Left lung (tissue), 14 donors: ENCODE measurements at places on chromosomes 5 and 9. TPM values are rescaled to one million over a fixed set of nuclear protein-coding genes. Genes with fewer than 3 reads are reported as not detected.

DNA sequence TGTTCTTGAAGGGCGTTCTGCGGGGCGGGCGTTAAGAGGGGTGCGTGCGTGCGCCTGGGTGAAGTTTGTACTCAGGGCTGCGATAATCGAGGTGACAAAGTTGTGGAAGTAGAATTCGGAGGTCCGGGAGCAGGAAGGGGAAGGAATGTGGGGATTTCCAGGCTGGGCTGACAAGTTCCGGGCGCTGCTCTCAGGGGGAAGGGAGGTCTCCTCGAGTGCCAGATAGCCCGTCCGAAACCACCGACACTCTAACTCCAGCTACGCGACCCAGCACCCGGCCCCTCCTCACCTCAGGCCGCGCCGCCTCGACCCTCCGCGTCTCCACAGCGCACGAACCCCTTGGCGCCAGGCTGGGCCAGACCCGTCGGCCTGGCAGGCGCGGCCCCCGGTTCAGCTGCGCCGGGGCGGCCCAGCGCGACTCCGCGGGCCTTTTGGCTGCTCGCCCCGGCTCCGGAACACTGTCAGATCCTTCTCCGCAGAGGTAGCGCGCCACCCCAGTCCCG, at the start of gene IL6ST:
Gene IL6ST, minus strand, starts transcription at position 469 of the 503 bp plus-strand sequence. CDS start 18,685 bp downstream, outside the sequence.
- peak; percentile 76 for DNase-seq

DNA sequence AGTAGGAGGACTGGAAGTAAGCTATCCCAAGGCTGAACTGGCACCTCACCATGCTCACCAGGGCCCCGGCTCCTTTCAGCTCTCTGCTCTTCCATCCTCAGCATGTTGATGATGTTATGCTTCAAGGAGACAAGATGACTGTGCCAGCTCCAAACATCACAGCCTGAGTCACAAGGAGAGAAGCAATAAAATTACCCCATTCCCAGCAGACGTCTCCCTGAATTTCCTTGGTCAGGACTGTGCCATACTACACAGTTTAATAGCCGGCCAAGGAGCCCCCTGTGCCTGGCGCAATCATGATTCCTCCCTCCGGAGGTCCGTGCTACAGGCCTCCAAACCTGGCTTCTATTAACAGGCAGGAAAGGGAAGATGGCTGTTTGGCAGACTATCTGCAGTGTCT, 51.2 kb upstream of the ROR2 start:
- DNase-seq, result no peak

Gene CHSY3
- 6.2 TPM for polyA plus RNA-seq

DNA sequence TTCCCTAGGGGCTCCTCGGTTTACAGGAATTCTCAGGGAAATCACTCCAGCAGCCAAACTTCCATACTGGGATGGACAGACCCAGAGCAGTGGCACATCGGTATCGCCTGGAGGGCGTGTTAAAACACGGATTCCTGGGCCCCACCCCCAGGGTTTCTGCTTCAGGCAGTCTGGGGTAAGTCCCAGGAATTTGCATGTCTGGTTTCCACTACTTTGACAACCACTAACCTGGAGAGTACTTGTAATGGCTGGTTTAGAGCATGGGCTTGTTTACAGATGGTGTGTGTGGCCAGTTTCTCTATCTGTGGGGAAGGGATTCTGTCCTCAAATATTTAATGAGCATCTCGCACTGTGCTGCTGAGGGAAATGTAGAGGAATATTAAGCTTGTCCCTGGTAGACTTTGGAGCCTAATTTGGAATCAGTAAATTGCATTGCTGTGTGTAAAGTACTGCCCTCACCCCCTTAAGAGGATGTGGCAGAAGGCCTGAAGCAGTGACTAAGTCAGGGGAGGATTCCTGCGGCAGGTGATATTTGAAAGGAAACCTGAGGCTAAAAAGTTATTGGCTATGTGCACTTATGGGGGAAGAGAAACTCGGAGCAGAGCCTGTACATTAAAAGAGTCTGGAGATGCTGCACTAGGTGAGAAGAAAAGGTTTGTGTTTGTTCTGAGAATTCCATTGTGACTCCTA, 18.6 kb upstream of the TJP2 start:
- no peak for DNase-seq

Gene FAM221B
- polyA plus RNA-seq, result 0.38 TPM

- DNase-seq, result no peak
These were observed 225.0 kb downstream of the VPS13A start for GRCh38 chr9:77402286-77402685.

Gene SLCO6A1
- not detected for polyA plus RNA-seq

GRCh38 chr9:2494562-2494961, 127.0 kb upstream of the VLDLR start:
- DNase-seq, result peak; percentile 51

Gene SMIM23
- polyA plus RNA-seq, result not detected

DNA sequence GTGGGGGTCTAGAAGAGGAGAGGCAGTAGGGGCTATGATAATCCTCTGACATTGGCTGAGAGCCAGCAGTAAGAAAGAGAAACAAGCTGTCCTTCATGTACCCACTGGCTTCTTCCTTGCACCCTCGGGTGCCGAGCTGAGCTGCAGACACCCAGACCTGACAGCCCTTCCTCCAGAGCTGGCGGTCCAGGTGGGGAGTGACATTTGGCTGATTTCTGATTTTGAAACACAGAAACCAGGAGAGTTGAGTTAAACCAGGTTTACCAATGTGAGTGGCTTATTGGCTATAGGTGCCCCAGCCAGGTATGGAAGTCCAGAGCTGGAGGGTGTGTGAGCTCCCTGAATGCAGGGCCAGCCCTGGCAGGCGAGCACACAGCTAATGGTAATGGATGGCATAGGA, 59.2 kb downstream of the GADD45G start:
- DNase-seq, result no peak

DNA sequence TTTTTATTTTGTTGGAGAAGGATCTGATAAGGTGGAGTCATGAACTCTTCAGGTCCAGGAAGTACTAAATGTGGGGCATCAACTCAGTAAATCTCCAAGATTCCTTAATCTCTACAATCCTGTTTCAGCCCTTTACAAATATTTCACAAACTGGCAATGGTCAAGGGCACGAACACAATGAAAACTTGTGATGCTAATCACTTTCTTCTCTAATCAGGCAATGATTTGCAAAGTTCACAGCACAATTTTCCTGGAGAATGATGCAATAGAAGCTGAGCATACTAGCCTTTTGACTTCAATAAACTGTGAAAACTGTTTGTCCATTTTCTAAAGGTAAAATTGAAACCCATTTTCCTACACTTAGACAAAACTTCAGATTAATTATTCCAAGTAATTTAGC, 16.9 kb downstream of the GDF9 start:
- no peak for DNase-seq

DNA sequence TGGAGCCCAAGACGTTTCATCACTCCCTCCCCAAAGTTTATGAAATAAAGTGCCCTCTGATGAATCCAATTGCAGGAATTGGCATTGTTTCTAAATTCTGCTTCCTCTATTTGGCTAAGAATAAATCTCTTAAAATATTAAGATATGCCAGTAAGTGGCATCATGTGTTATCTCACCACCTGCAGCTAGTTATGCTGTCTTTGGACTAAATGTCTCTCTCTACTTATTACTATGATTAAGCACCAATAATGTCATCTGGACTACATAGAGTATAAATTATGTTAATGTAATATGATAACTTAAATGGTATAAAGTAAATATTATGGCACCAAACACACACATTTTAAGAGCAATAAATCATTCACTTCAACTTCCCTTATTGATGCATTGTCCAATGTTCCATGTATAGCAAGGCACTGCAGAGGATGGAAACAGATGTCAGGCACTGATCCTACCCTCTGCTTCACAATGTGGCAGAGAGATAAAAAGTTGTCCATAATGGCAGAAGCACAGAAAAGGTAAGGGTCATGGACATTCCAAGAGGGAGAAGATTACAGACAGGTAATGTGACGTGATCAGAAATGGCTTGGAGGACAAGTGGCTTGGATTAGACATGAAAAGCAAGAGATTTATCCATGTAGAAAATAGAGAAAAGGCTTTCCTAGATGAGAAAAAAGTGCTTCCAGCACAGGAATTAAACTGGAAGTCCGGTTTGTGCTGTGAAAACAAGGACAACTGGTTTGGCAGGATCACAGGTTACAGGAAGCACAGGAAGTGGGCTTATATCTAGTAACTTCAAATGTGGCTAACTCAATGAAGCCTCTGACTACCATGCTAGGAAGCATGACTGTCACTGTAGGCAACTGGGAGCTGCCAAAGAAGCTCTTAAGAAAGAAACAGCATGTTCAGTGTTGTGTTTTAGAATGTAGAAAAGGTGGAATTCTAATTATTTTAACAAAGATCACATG, 26.7 kb downstream of the MARCHF11 start:
- DNase-seq, result no peak

Gene RLN1
- 0.61 TPM for polyA plus RNA-seq

- no peak for DNase-seq
These were observed 304.6 kb downstream of the SLCO4C1 start for GRCh38 chr5:101991486-101991885.

Gene QRFP
- polyA plus RNA-seq, result 0.70 TPM

DNA sequence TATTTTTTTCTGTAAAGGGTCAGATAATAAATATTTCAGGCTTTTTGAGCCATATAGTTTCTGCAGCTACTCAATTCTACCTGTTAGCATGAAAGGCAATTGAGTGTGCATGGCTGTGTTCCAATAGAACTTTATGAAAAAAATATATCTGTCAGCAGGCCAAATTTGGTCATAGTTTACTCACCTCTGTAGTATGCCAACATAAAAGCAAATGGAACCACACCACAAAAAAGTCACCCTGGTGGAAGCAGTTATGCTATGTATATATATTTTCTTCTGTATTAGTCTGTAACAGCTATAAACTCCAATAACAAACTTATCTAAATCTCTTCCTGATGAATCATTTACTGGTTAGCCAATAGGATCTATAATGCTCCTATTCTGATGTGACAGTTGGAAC, 3.4 kb downstream of the SLC38A9 start:
- DNase-seq, result no peak

- DNase-seq, result peak; percentile 77
These were observed 111.3 kb downstream of the LPAR1 start for GRCh38 chr9:110926828-110927487.

- DNase-seq, result no peak
These were observed 2.0 kb upstream of the ARHGEF28 start for GRCh38 chr5:73623901-73624404.

DNA sequence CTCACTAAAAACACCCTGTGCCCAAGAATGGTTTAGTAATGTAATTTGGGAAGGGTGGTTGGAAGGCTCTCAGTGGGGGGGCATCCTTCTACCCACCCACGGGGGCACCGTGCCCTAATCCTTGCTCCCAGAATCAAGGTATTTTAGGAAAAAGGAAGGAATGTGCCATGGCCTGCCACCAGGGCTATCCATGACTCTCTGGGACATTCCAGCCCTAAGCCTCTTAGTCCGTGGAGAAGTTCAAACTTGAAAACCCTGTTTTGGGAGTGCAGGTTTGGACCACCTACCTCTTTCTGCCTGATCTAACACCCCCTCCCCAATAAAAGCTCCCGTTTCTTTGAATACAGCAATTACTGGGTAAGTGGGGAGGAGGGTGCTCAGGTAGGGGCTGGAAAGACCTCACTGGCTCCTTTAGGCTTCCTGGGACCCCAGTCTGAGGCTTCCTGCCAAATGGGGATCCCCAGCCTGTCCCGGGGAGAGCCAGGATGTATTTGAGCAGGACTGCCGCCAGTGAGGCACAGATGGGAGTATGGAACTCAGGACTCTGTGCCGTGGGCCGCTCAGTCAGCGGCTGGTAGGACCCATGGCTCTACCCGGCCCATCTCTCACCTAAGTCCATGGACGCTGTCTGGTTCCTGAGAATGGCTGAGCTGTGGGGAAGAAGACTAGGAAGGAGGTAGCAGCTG, 3.6 kb upstream of the PITX1 start:
- DNase-seq, result no peak

- peak; percentile 68 for DNase-seq
These were observed 10.1 kb downstream of the TMEM252 start for GRCh38 chr9:68530618-68531017.

- DNase-seq, result peak; percentile 10
These were observed at the start of gene PROB1 for GRCh38 chr5:139394654-139395566. TSS of gene PROB1 (minus strand) at chr5:139395104. CDS start at chr5:139395081, 23 bp downstream.

- DNase-seq, result no peak
These were observed 314.7 kb downstream of the TLE1 start for GRCh38 chr9:81374459-81375186.

Gene TLR4
- polyA plus RNA-seq, result 8.6 TPM

DNA sequence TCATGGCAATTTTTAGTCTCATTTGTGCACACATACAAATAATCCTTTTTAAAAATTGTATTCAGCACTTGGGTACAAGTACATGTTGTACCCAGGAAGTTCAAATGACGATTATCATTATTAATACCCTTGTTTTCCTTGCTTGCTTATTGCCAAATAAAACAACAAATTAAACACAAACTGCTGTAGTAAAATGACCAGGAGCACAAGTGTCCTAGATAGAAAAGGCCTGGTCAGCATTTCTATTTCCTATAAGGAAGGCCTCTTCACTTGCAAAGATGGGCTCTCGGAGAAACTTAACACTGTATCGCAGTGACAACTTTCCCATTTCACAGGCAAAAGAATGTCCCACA, 34.7 kb upstream of the PLPP1 start:
- no peak for DNase-seq

DNA sequence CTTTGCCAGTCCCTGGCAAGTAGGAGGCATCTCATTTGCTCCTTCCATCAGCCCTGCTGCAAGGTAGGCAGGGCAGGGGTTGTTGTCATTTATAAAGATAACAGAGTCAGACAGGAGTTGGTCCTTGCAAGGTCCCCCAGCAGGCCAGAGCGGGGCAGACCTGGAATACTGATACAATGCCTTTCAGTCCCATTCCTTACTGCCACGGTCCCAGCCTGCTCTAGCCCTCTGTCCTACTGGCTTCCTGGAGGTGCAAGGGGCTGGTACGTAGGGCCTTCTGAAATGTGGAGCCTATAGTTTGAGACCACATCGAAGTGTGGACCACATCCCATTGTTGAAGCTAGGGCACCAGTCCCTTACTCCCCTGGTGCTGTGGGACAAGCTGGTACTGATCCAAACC, 42.8 kb upstream of the PITX1 start:
- no peak for DNase-seq

- peak; percentile 79 for DNase-seq
These were observed at the start of gene LOX for GRCh38 chr5:122078116-122079110. TSS of gene LOX (minus strand) at chr5:122078259. CDS start at chr5:122077985, 274 bp downstream.

Gene ANKRD33B
- polyA plus RNA-seq, result 0.79 TPM

Gene NFIB
- polyA plus RNA-seq, result 130 TPM

GRCh38 chr9:134205672-134206310, 41.4 kb upstream of the RNU6ATAC start:
- peak; percentile 45 for DNase-seq

GRCh38 chr9:93071464-93071863, 13.0 kb downstream of the SUSD3 start:
- no peak for DNase-seq

DNA sequence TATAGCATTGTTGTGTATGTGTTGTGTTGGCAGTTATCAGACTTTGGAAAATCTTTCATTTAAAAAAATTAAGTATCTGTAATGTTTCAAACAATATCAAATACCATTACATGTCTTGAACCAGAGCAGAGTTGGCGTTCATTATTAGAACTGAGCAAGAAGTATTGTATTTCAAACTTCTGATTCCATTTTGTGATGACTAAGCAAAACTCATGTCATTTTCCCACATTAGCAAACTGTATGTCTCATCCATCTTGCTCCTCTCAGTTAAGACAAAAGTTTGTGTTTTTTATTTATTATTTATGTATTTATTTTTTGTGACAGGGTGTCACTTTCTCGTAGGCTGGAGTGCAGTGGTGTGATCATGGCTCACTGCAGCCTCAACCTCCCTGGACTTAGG, 4.6 kb upstream of the RASEF start:
- DNase-seq, result no peak

- DNase-seq, result no peak
These were observed 205.7 kb upstream of the TBCA start for GRCh38 chr5:77981820-77982219.

- DNase-seq, result no peak
These were observed 14.9 kb downstream of the SPAAR start for GRCh38 chr9:35923927-35924763.
